Stimulated activated CD8-positive, alpha-beta memory T cell treated with anti-CD3 and anti-CD28 coated beads, Interleukin-15, amount 100 ng/mL, for 1 hour (primary cell): ENCODE measurements at places on chromosomes 3 and 15.

GRCh38 chr15:79738143-79738542 is 158.7 kb downstream of the MTHFS start:
- no peak for DNase-seq

- DNase-seq = no peak
Measured at GRCh38 chr3:25177041-25177440, 251.0 kb upstream of the RARB start.

- no peak for DNase-seq
Measured at GRCh38 chr3:48747015-48747615, 30.1 kb upstream of the IP6K2 start.

- no peak for DNase-seq
Measured at GRCh38 chr3:118077332-118077731, 957.3 kb downstream of the IGSF11 start.

- DNase-seq = no peak
Measured at GRCh38 chr3:49902511-49903345, 945 bp downstream of the MST1R start.

GRCh38 chr3:119098619-119099222 is 47.2 kb upstream of the TEX55 start:
- no peak for DNase-seq

- DNase-seq = peak; percentile 13
Measured at GRCh38 chr3:9808345-9809037, 1.6 kb upstream of the TTLL3 start.

DNA sequence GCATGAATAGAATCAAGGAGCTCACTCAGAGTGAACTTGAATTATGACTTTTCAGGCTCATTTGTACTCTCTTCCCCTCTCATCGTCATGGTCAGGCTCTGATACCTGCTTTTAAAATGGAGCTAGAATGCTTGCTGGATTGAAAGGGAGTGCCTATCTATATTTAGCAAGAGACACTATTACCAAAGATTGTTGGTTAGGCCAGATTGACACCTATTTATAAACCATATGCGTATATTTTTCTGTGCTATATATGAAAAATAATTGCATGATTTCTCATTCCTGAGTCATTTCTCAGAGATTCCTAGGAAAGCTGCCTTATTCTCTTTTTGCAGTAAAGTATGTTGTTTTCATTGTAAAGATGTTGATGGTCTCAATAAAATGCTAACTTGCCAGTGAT is 9.6 kb downstream of the CCNDBP1 start:
- no peak for DNase-seq

DNA sequence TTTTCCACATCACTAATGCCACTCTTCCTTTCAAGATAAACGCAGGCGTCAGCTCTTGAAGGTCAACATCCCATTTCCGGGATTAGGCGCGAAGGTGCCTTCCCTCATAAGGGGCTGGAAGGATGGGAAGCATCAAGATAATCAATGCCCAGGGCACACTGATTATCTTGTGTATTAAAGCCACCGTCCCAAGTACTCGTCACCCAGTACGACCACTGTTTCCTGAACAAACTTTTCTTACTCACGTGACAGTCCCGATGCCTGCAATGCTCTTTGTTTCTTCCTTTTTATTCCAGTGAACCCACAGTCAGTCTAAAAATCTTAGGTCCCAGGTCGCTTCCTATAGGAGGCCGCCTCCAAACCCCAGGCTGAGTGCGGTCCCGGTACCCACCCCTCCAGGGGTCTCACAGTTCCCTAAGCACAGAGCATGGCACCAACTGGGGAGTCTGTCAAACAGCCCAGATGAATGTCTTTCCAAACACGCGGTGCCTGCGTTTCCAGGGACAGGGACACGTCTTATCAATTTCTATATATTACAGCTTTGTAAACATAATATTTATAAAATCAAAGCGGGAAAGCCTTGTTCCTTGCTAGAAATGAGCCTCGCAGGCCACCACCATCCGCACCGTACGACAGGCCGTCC is 589 bp downstream of the ANAPC13 start:
- DNase-seq = no peak

DNA sequence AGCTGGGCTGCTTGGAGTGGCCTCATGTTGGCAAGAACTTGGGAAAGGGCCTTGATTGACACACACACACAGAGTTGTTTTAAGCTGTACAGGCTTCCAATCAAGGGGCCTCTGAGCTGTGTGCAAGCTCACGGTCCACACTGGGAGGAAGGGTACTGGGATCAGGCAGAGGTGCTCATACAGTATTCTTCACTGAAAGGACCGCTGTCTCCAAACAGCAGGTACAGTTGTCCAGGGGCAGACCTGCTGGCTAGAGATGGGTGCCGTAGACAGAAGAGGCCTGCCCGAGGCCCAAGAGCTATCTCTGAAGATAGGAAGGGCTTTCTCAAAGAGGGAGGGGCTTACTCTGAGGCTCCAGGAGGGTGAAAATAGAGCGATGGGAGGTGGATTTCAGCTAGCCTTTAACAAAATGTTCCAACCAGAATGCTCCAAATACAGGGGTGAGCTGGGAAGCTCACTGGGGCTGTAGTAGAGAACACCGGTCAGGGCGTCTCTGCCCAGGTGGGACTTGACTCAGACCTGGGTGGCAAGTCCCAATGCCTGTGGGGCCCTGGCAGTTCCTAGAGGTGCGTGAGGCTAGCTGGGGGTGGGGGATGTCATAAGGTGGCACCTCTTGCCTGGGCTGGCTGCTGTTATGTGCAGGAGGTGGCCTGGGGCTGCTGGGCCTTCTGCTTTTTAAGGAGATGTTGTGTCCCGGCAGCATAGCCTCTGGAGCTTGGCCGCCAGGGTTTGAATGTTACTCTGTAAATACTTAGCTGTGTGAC is 42.7 kb downstream of the RASGRF1 start:
- no peak for DNase-seq

GRCh38 chr3:74621581-74621980 is 7.1 kb upstream of the CNTN3 start:
- no peak for DNase-seq

DNA sequence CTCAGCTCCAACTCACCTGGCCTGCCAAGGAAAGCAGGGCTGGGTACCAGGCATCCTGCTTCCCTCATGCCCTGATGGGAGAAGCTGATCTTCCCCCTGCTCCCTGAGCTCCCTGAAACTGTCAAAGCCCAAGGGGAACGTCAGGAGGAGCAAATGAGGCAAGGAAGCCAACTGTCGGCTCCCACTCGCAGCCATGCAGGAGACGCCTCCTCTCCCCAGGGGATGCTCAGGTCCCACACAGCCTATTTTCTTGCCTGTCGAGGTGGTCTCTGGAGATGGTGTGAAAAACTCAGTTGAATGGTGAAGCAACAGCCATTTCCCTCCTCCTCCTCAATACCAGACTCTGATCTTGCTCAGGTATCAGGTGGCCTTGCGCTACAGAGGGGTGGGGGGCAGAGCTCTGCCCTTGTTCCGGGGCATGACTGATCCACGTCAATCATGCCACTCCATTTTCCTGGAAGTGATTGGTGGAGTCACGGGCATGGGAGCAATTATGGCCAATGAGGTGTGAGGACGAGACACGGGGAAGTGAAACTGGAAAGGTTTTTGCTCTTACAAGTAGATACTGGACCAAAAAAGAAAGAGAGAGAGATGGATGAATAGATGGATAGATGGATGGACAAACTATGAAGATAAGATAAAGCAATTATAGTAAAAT is 58.2 kb downstream of the SLC6A1 start:
- DNase-seq = no peak

GRCh38 chr3:143963946-143964345 is 7.7 kb upstream of the DIPK2A start:
- DNase-seq = no peak

DNA sequence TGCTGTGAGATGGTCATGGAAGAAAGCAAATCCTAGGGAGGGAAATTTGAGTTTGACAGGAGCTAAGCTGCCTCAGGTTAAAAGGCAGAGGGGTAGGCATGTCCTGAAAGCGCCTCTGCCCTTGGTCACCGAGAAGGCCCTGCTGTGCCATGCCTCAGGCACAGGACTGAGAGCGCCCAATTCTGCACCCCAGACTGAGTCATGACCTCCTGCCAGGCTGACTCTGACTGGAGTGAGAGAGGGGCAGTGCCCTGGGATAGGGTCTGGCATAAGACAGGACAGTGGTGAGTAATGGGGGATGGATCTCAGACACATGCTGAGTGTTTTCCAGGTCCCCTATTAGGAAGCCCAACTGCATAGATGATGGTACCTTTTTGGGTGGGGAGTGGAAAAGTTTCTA is 44.4 kb downstream of the EPHB1 start:
- DNase-seq = no peak

GRCh38 chr15:99164119-99164518 is 59.2 kb downstream of the SYNM start:
- DNase-seq = no peak

DNA sequence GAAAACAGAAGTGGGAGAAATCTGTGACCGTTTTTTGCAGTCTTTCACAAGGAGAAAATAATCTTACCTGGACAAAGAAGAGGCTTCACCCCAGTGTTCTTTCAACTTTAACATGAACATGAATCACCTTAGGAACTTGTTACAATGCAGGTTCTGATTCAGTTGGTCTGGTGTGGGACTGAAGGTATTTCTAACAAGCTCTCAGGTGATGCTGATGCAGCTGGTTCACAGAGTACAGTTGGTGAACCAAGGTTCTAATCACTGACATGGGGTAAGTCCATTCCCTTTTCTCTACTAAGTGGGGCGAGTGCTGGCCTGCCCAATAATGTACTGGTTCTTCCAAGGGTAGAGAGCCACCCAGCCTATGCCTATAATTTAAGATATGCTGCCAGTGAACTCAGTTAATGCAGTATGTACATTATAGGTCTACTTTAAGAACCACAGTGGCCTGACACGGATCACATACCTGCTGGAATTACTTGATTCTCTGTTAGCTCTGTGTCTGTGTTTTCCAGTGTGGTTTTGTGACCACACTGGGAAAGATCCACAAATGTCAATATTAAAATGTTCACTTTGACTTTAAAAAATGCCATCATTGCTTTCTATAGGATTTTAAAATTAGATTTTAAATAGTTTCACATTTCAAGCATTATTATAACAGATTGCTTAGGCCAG is 304.1 kb downstream of the ZNF621 start:
- DNase-seq = no peak

- no peak for DNase-seq
Measured at GRCh38 chr15:79310612-79310984, 314 bp upstream of the TMED3 start.

GRCh38 chr3:50290161-50290641 is 2.0 kb downstream of the IFRD2 start:
- DNase-seq = no peak

- DNase-seq = no peak
Measured at GRCh38 chr3:42705962-42706585, 3.5 kb upstream of the HHATL start.

GRCh38 chr3:140007911-140008869 is 73.2 kb downstream of the CLSTN2 start:
- no peak for DNase-seq

GRCh38 chr3:165446555-165446954 is 250.4 kb upstream of the SLITRK3 start:
- no peak for DNase-seq

GRCh38 chr3:21795921-21796320 is 44.9 kb upstream of the ZNF385D start:
- no peak for DNase-seq

DNA sequence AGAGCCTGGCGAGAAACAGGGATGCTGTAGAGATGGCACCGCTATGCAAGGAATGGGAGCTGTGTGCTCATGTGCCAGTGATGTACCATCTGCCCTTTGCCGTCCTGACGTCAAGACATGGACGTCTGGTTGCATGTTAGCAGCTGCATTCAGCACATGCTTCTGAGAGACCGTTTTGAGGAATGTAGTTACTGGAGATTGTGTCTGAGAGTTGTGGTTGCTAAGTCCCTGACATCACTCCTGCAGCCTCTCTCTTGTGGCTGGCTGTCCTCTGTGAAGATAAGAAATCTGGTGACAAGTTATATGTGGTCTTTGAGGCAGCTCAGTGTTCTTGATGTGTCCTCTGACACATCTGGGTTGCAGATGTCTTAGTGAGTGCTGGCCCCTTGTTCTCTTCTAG is 165.1 kb downstream of the APBA2 start:
- no peak for DNase-seq

DNA sequence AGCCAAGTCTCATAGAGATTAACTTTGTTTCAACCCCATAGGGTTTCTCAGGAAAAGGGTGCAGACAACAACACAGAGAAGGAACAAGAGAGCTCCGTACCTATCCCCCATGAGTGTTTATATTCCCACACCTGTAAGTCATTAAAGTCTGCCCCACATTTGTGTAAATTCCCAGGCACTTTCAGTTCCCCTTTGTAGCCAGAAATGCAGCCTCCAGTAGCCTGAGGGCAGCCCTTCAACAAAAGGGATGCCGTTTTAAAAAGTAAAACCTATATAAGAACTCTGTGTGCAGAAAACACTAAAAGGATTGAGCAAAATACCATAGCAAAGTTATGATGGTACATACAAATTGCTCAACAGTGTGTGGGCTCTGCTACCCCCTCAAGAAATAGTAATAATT is 59.7 kb upstream of the TMEM108 start:
- DNase-seq = no peak

DNA sequence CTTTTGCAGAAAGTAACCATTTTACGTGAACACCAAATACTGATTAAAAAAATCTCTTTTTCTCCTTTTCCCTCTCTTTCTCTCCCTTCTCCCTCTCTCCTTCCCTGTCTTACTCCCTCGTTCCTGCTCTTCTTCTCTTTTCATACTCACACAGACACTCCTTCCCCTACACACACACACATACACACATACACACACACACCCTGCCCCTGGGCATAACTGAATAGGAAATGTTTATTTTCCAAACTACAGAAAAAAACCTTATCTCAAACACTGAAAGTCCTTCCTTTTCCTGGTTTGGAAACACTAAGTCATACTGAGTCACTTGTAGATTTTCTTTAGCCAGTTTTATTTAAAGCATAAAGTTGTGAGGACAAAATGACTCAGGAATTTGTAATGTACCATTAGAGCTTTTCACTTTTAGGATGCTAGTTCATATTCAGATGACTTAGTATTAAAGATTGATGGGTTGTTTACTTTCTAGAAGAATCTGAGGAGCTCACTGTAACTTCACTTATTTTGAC is 62.4 kb downstream of the MBNL1 start:
- DNase-seq = no peak

DNA sequence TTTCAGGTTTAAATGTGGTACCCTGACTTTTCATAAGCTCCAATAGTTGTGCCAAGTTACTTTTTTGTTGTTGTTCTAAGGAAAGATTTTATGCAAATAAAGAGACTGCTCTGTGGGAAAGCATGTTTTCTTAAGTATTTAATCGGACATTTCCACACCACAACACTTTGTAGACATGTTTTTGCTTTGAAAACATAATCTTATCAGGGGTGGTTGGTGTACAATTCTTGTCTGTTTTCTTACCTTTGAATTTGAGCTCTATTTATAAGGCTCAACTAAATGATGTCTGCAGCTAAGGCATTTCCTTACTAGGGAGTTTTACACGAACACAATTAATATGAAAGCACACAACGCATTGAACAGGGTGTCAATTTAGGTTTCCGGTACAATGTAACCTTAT is 81.5 kb upstream of the CDIN1 start:
- no peak for DNase-seq

GRCh38 chr3:55405436-55405835 is 81.7 kb downstream of the WNT5A start:
- DNase-seq = no peak

- no peak for DNase-seq
Measured at GRCh38 chr15:27990521-27991515, 108.3 kb downstream of the OCA2 start.
